RPMI7951 (cell line): ENCODE measurements at places on chromosomes 16 and 17. TPM values are rescaled to one million over a fixed set of nuclear protein-coding genes. Genes with fewer than 3 reads are reported as not detected.

- no peak for DNase-seq
Observed at GRCh38 chr17:43712397-43712796, 46.2 kb downstream of the SOST start.

DNA sequence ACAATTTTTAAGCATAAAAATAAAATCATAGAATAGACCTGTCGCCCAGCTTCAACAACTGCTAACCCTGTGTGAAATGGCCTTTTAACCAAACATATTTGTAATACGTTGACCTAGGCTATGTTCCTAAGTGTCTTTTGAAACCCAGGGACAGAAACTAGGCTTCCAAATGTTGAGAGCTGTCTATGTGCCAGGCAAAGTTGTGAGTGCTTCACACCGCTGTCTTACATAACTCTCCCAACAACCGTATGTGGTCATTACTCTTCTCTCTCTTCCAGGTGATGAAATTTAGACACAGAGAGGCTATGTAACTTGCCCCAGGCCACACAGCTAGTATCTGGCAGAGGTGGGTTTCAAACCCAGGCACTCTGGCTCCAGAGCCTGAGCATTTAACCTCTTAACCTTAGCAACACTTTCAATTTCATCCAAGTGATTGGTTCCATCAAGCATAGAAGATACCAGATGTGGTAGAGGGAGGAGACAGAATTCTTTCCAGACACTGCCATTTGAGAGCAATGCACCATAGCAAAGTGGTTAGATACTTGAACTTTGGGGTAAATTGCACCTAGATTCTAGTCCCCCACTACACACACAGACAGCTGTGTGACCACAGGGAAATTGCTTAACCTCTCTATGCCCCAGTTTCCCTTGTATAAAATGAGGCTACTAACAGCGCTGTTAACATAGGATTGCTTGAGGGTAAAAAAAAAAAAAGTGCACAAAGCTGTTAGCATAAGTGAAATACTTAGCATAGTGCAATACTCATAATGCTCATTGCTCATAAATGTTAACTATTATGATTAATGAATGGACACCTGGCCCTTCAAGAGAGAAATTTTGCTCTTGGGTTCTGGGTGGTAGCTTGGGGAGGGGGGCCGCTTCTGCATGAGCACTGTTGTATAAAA is 160.6 kb downstream of the IRX3 start:
- DNase-seq, result no peak

DNA sequence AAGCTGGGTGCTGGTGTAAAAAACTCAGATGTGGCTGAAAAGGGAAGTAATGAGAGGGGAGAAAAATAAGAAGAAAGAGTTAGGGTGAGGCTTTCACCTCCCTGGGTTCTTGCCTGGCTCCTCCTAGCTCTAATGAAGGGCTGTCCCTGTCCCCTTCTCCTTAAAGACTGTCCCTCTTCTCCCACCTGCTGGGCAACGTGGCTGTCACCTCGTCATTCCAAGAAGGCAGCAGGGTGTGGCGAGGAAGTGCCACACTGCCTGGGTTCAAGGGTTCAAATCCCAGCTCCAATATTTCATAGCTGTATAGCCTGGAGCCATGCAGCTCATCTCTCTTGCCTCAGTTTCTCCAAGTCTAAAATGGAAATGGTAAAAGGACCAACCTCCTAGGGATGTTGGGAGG is 122.5 kb upstream of the CACNG5 start:
- no peak for DNase-seq

GRCh38 chr17:9235346-9235745 is 214.0 kb downstream of the NTN1 start:
- no peak for DNase-seq

- DNase-seq, result no peak
Observed at GRCh38 chr16:88734361-88734728, 28.0 kb downstream of the CTU2 start.

GRCh38 chr16:86010680-86011141 is 111.7 kb downstream of the IRF8 start:
- no peak for DNase-seq

DNA sequence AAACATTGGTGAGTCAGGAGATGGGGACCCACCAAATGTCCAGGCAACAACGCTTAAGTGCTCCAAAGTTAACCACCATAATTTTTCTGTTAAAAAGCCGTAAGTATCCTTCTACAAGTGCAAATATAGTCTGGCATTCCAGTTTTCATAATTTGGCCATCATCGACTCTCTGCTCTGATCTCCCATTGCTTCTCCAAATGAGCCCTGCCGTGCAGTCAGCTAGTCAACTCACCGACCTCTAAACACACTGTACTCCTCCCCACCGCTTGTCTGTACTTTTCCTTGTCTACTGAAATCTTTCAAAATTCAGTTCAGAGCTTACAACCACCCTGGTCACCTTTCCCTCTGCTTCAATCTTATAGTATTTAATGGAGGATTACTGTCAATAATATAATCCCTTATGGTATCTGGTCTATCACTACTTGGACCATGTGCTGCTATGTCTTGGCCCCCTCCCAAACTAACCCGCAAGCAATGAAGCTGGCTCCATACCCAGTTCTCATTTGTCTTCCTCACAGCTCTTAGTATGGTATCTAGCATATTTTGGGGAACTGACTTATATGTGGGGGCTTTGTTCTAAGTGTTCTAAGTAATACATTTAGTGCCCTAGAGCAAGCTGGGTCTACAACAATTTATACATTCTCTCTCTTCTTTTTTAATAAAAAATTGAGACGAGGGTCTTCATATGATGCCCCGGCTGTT is 52.7 kb upstream of the SLC25A19 start:
- DNase-seq, result no peak

The GCGR gene
- not detected in 2 replicates for total RNA-seq

The ZFP3 gene
- 0.36 and 0.39 TPM in 2 replicates for total RNA-seq

The ZG16B gene
- 0.88 and 1.2 TPM in 2 replicates for total RNA-seq
